Activated naive CD8-positive, alpha-beta T cell treated with anti-CD3 and anti-CD28 coated beads, Interleukin-2, amount 10 ng/mL, durations not matched to agents 7 days and 5 days (primary cell): ENCODE measurements at places on chromosomes 3 and 15. TPM values are rescaled to one million over a fixed set of nuclear protein-coding genes. Genes with fewer than 3 reads are reported as not detected.

The CNTN4 gene
- total RNA-seq, result not detected

The ACOX2 gene
- total RNA-seq, result not detected

The ATP13A5 gene
- not detected for total RNA-seq

The IL20RB gene
- 1.3 TPM for total RNA-seq

- peaks cover 3% of the 10 kb centered on the region for H3K36me3 ChIP-seq
- no peaks in the 10 kb centered on the region for H3K27me3 ChIP-seq
- no peak for DNase-seq
- H3K4me3 ChIP-seq, result no peak overlapping the region
- peaks cover 25% of the 10 kb centered on the region for H3K4me1 ChIP-seq
Observed at GRCh38 chr3:49713336-49714105, 6.0 kb downstream of the AMIGO3 start.

DNA sequence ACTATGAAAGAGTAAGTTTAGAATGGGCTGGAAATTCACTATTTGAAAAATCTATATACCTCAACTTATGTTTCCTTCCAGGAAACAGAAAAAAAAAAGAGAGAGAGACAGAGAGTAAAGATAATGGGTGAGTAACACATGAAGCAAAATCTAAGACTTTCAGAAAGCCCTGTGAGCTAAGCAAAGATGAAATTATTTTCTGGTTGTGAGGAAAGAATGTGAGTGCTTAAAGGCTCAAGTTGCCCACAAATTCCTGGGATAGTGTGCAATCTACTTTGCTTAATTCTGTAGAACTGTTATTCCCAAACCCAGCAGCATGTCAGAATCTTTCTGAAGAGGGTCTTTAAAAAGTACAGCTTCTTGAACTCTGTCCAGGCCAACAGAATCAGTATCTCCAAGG lies 337.7 kb upstream of the AGTR1 start:
- H3K4me3 ChIP-seq, result no peak overlapping the region
- no peaks in the 10 kb centered on the region for H3K27me3 ChIP-seq
- no peaks in the 10 kb centered on the region for H3K4me1 ChIP-seq
- DNase-seq, result no peak
- H3K36me3 ChIP-seq, result no peaks in the 10 kb centered on the region

DNA sequence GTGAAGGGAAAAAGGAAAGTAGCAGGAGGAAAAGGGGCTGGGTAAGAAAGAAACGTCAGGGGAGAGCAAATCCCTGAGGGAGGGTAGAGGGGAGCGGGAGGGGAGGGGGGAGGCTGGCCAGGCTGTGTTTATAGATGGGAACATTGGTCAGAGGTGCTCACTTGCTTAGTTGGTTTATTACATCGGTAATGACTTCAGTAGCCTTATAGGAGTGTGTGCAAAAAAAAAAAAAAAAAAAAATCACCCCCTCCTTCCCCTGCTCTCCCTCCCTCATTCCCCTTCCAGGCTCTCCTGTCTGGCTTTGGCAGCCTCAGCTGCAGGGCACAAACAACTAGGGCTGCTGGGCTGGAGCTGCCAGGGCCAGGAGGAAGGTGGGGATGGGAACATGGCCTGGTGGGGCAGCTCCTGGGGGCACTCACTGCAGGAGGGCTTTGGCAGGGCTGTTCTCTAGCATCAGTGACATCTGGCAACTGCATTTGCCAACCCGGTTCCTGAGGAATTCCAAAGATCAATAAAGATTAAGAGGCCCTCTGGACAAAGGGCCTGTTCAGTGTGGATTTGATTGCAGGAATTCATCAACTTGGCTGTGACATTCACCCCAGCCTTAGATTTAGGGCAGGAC lies 334.5 kb upstream of the FRG2C start:
- H3K4me1 ChIP-seq, result no peaks in the 10 kb centered on the region
- DNase-seq, result no peak
- H3K27me3 ChIP-seq, result peaks cover 3% of the 10 kb centered on the region
- H3K36me3 ChIP-seq, result no peaks in the 10 kb centered on the region

- peaks cover 28% of the 10 kb centered on the region for H3K36me3 ChIP-seq
- no peak overlapping the region for H3K27ac ChIP-seq
- H3K4me1 ChIP-seq, result peaks cover 1% of the 10 kb centered on the region
- no peaks in the 10 kb centered on the region for H3K27me3 ChIP-seq
- DNase-seq, result no peak
Observed at GRCh38 chr3:52097851-52098507, 41.6 kb upstream of the DUSP7 start.

GRCh38 chr15:100107606-100108225 lies 234.1 kb downstream of the ADAMTS17 start:
- DNase-seq, result no peak
- peaks cover 2% of the 10 kb centered on the region for H3K36me3 ChIP-seq
- H3K4me3 ChIP-seq, result no peak overlapping the region

DNA sequence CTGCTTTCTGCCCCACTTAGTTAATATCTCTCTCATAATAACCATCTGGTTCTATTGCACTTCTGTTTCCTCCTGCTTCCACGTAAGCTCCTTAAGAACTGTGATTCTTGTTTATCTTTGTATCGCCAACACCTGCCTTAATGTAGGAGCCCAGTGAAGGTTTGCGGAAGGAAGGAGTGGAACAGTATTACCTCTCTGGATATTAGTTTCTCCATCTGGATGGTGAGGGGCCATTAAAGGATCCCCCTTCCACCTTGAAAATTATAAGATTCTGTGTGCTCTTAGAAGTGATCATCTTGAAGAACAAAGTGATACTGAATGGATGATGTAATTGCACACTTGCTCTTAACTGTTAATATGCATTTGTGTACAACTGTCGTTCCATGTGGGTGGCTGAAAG lies 2.2 kb downstream of the CHRNA5 start:
- no peak for DNase-seq
- peaks cover 31% of the 10 kb centered on the region for H3K27me3 ChIP-seq
- no peak overlapping the region for H3K27ac ChIP-seq
- H3K4me1 ChIP-seq, result peaks cover 19% of the 10 kb centered on the region

DNA sequence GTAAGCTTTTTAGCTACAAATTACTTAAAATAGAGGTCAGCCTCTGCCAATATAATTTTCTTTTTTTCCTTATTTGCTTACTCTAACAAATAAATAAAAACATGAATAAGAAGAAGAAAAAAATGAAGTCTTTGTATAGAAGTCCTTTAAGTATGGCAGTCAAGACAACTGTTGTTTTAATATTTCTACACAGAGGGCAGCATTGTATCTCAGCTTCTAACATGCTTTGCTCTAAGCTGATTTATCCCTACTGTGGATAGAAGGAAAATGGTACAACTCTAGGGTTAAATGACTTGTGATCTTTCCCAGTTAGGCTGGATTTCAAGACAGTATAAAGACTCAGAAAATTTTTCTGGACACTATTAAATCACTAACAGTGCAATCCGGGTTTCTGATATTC lies 104.3 kb upstream of the MEIS2 start:
- H3K4me1 ChIP-seq, result no peaks in the 10 kb centered on the region
- no peaks in the 10 kb centered on the region for H3K36me3 ChIP-seq
- no peaks in the 10 kb centered on the region for H3K27me3 ChIP-seq
- DNase-seq, result no peak
- H3K27ac ChIP-seq, result no peak overlapping the region
